ENCODE measurements at places on chromosomes 2 and 18. TPM values are rescaled to one million over a fixed set of nuclear protein-coding genes. Genes with fewer than 3 reads are reported as not detected.

ASXL2 gene
- 21.7 TPM for total RNA-seq

SERPINE2 gene
- total RNA-seq: 6.1 TPM

EDAR gene
- total RNA-seq: 0.14 TPM

SEC11C gene
- total RNA-seq: 23.5 TPM

ERFE gene
- total RNA-seq: 0.51 TPM

CYS1 gene
- 3.2 TPM for total RNA-seq

VIT gene
- 21.6 TPM for total RNA-seq

ALLC gene
- total RNA-seq: not detected

G6PC2 gene
- not detected for total RNA-seq

NOSTRIN gene
- total RNA-seq: 16.9 TPM

GLI2 gene
- total RNA-seq: 2.2 TPM

FHOD3 gene
- total RNA-seq: 350 TPM

KLHL41 gene
- 159 TPM for total RNA-seq

CGREF1 gene
- 0.84 TPM for total RNA-seq

NT5C1B gene
- not detected for total RNA-seq

MCFD2 gene
- total RNA-seq: 66.1 TPM

FKBP1B gene
- 3.1 TPM for total RNA-seq

BCL2 gene
- 7.4 TPM for total RNA-seq

GALR1 gene
- not detected for total RNA-seq

TUBA4B gene
- not detected for total RNA-seq

All from Right ventricle myocardium inferior (tissue), 1 donor.